ENCODE measurements at places on chromosomes 3 and 15.

DNA sequence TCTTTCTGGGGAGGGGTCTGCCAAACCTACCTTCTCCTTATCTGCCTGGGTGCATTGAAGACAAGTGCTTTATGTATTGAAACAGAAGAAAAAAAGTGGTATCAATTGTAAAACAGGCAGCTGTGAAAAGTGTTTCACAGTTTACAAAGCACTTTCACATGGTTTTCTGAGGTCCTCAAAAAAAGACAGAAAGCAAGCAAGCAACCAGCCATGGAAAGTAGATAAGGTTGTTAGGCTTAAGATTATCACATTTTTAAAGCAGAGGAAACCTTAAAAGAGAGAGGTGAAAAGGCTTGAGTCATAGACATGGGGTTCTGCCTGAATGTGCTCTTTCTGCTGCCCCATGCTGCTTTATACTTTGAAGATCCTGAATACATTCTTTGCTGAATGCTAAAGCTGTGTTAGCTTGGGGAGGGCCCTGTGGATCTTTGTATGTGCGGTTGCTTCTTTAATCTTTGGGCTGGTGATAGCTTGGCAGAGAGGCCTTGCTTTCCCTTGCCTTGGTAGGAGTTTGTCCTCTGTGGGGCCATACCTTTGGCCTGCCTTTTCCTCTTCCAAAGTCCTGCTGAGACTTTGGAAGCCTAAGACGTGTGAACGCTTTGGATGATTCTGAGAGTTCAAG lies 2.6 kb downstream of the SMAD3 start:
- peak; percentile 72 for DNase-seq

GRCh38 chr15:27490867-27491595 lies 520.0 kb downstream of the GABRG3 start:
- DNase-seq: no peak

DNA sequence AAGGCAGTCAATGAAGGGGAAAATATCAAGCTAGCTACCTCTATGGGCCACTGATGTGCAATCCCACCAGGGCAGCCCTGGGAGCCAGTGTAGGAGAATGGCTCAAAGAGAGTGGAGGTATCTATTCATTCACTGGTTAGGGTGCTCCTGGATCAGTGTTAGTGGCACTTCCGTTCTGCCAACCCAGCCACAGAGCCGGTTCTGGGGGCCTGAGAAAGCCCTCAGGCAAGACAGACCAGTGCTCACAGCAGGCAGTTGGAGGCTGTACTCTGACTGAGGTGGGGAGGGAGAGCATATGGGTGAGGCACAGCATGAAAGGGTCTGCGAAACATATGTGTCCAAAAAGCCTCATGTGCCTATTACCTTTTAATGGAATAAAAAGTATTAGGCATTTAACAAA lies 109.3 kb downstream of the KCNMB2 start:
- no peak for DNase-seq

GRCh38 chr3:121995161-121996137 lies 26.6 kb downstream of the ILDR1 start:
- peak; percentile 80 for DNase-seq

GRCh38 chr3:117184574-117184973 lies 475.0 kb downstream of the TUSC7 start:
- no peak for DNase-seq

- no peak for DNase-seq
These were observed 61.0 kb upstream of the PPARG start for GRCh38 chr3:12227833-12228232.

DNA sequence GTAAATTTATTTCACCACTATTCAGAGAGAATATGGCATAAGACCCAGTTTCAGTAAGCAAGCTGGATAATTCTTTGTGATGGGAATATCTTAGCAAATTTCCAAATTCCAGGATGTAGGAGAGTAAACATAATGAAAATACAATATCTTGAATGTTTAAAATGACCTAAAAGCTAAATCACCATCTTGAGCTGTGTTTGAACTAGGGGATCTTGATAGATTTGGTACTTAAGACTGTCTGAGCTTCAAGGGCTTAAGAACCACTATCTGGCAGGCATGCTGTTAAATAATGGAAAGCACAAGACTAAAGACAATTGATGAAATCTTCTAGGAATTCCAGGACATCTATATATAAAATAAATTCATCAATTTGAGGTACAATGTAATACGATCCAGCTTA lies 217.7 kb downstream of the ATP8B4 start:
- no peak for DNase-seq

Measured in hematopoietic multipotent progenitor cell treated with erythropoietin and hydrocortisone succinate and interleukin-3 and kit ligand, for 4 days (in vitro differentiated cells).